Stomach (tissue), 19 donors: ENCODE measurements at places on chromosomes 2 and 18.

DNA sequence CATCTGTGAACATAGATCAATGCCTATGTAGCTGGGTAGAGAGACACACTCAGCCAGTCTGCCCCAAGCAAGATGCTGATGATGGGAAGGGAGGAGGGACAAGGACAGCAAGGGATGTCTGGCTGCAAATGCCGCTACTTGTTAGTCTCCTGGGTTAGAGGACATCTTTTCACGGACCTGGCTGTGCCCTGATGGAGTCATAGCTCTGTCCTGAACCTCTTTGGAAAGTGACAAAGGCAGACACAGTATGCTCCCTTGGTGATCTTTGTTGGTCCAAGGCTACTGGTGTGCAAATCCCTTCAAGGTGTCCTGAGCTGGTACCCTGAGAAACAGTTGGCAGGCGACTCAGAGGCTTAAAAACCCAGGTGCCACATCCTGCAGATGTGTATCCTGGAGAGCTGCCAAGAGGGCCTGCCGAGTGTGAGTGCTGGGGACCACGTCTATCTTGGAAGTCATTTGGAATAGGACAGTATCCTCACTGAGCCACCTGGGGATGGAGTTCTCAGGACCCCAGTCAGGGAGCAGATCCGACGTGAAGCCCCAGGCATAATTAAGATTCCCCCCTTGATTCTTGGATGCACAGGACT is 10.8 kb downstream of the FOSL2 start:
- no peak for DNase-seq

DNA sequence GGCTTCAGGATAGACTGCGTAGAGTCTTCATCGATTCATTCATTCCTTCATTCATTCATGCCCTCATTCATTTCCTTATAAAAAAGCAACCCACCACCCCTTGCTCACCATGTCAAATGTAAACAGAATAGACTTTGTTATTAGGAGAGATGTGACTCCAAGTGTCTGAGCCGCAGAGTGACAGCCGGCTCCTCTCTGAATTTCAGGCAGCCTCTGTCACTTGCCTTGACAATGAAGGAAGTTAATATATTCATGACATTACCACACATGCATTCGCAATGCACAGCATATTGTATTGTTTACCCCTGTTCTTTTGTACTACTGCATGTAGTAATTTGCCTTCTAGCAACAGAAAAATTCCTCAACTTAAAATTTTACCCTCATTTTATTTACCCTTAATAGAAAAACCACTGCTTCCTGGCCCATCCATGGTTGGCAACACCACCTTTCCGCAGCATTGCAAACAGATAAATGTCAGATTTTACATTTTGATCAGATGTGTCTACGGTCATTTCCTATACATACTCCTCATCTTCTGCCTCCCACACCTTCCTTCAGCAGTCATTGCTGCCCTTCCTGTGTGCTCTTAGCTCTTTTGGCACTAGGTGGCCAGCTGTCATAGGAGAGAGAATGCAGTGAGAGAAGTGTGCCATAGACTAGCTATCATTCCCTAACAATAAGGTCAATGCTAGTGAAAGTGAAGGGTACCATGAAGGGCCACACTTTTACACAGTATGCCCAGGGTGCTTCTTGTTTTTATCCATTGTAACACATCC is 1090.8 kb downstream of the BCL11A start:
- DNase-seq = no peak

DNA sequence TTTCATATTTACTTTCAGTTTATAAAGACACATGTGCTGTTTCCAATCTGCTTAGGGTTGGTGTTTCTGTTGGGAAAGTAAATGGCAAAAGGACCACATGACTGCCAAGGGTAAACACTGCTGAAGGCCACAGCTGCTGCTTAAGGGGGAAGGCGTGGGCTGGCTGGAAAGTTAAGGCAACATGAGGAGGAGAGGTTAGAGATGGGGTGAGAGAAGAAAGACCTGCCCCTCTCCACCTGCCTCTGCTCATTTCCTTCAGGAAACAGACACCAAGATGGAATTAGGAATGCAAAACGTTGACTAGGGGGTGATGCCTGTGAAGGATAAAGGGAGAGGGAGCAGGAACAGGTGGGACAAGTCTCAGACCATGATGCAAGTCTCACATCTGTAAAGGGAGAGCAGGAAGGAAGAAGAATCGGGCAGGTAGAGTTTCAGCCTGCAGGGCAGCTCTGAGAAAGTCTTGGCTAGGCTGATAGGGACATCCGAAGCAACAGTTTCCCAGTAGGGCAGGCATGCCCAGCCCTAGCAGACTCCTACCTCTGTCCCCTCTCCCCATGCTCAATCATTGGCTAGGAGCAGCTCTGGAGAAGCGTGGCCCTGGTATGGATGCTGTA is 86.0 kb downstream of the CDC42EP3 start:
- peak; percentile 66 for DNase-seq

DNA sequence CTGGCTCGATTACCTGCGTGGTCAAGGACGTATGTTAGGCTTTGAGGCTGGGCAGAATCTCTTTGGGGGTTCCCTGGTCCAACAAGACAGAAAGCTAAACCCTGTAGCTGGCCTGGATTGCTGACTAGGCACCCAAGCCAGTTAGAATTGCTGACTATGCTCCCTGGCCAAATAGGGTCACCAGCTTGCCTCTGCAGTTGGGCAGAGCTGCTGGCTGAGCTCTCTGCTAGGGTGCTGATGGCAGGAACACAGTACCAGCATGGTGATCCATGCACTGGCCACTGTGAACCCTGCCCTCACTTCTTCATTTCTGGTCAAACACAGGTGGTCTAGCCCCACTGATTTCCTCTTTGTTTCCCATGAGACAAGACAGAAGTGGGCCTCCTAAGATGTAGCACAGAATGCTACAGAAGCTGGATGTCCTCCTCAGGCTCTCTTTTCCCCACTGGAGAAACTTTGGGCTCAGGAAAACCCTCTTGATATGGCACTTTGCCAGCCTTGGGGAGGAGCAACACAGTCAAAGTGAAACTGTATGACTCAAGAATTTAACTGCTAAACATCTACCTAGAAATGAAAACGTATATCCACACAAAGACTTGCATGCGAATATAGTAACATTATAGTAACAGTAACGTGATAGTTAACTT is 20.8 kb downstream of the SP140L start:
- DNase-seq = no peak

- DNase-seq = no peak
Observed at GRCh38 chr2:75553935-75554531, 6.7 kb downstream of the EVA1A start.

DNA sequence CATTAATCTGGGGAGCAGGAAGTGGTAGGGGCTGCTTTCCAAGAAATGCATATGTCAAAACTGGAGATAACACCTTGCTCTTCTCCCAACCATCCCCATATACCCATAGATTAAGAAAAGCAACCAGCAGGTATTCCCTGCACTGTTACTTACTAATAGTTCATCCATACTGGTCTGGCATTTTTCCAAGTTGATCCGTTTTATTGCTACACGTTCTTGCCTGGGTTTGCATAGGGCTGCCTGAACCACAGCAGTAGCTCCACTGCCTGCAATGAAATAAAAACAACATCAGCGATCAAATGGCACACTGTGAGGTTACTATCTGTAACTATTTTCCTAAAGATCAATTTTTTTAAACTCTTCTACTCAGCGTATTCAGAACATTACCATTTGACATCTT is 65.6 kb downstream of the STK39 start:
- DNase-seq = no peak

DNA sequence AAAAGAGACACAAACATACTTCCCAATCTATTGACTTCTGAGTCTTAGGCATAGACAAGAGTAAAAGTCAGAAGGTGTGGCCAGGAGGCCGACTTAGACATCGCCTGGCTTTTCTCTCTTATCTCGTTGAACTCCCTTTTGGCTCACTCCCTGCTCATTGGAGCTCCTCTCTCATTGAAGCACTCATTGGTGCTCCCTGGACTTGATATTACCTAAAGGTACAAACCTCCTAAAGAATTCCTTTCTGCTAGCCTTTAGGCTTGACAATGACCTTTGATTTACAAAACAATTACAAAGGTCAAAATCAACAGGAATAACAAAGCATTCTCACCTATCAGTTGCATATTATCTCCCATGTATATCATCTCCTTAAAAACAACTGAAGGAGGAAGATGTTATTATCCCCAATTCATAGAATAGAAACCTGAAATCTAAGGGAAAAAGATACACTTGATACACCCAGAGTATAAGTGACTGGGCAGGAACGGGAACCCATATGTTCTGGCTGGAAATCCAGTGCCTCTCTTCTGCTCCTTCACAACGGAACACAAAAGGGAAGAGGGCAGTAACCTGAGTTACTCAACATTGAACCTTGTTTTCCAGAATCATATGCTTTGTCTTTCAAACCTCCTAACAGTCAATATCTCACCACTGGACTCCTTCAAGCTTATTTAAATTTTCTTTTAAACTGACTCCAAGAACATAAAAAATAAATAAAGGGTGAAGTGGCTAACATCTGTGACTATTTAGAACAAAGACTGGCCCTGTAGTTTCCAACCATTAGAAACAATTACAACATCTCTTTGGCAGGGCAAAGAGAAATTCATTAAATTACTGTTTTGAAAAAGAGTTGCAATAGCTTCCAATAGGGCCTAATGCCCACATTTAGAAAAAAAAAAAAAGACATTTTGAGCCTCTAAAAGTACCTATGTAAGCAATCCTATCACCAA is 1247.9 kb downstream of the LRP1B start:
- DNase-seq = no peak

DNA sequence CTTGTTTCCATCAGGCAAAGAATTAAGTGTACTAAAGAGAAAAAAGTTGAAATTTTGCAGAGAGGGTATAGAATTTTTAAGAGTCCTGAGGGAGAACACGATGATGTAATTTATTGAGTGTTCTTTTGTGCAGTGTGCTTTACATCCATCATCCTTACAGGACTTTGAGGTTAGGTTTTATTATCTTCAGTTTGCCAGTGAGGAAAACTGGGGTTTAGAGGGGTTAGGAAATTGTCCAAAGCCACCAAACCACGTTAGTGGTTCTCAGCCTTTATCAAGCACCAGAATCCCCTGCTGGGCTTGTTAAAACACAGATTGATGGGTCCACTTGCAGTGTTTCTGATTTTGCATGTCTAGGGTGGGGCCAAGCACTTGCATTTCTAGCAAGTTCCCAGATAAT is 277.5 kb downstream of the KCNS3 start:
- DNase-seq = no peak

- no peak for DNase-seq
Observed at GRCh38 chr2:98277162-98277859, 68.9 kb upstream of the CNGA3 start.

GRCh38 chr2:17518212-17519154 is at the start of gene RAD51AP2:
RAD51AP2 (minus strand) TSS chr2:17518440; CDS start chr2:17518415, 25 bp downstream.
- peak; percentile 73 for DNase-seq

- DNase-seq = no peak
Observed at GRCh38 chr2:238920053-238920452, 72.2 kb downstream of the TWIST2 start.
